ENCODE measurements at places on chromosomes 2 and 18. TPM values are rescaled to one million over a fixed set of nuclear protein-coding genes. Genes with fewer than 3 reads are reported as not detected.

CRYGD gene
- not detected for total RNA-seq

MAP4K4 gene
- total RNA-seq: 58.8 TPM

RFX8 gene
- 0.21 TPM for total RNA-seq

SPDYA gene
- total RNA-seq: 12.4 TPM

PROKR1 gene
- under 0.01 TPM for total RNA-seq

FOXD4L1 gene
- 0.10 TPM for total RNA-seq

HTR2B gene
- total RNA-seq: not detected

BUB1 gene
- 6.0 TPM for total RNA-seq

ITGB6 gene
- not detected for total RNA-seq

EIF5B gene
- total RNA-seq: 24.6 TPM

LRRC30 gene
- not detected for total RNA-seq

HADHA gene
- total RNA-seq: 116 TPM

GAD1 gene
- total RNA-seq: not detected

RUFY4 gene
- 1.0 TPM for total RNA-seq

UGT1A1 gene
- not detected for total RNA-seq

NT5C1B gene
- total RNA-seq: not detected

Data from mononuclear cell (primary cell).